Esophagus muscularis mucosa (tissue), 4 donors: ENCODE measurements at places on chromosomes 2 and 18. TPM values are rescaled to one million over a fixed set of nuclear protein-coding genes. Genes with fewer than 3 reads are reported as not detected.

RAB17 gene
- total RNA-seq, result 2.0 TPM

NEU2 gene
- not detected for total RNA-seq

GREB1L gene
- 16.0 TPM for total RNA-seq

MYCN gene
- total RNA-seq, result 1.2 TPM

HS1BP3 gene
- 95.6 TPM for total RNA-seq

ICOS gene
- not detected for total RNA-seq

UGT1A3 gene
- total RNA-seq, result not detected

APOB gene
- 0.83 TPM for total RNA-seq
